Astrocyte of the spinal cord (primary cell): ENCODE measurements at places on chromosomes 5 and 9.

DNA sequence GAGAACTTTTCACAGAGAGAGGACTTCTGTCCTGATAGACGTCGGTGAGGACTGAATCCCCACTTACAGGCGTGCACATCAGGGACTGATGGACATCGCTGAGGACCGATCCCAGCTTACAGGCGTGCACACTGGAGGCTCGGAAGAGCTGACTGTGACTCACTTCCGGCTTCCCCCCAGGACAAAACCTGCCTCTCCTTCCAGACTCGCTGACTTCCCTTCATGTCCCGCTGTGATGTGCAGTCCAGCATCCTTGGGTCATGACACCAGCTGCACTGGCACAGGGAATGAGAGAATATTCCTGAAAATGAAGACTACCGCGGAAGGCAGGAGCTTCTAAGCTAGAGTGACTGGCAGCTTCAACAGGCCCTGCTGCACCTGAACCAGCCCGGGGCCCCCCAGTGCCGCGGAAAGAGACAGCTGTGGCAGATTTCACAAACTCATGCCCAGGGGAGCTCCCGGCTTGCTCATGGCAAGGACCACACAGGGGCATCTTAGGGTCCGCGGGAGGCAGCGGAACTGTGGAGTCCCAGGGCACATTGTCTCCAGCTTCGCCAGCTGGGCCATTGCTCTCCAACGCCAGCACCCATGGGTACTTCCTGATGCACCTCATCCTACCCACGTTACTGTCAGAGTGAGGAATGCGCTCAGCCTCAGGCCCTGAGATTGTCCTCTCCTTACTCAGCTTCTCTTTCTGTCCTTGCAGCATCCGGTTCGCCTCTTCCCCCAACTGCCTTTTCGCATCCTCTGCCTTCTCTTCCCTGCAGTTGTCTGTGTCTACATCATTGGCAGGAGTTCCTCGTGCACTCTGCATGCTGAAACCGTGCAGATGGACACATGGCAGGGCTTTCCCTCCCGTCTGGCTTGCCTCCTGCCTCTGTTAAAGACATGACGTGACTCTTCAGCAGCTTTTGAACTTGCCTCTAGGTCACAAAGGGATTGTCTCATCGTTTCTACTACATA lies 29.5 kb downstream of the SURF6 start:
- peak; percentile 6 for DNase-seq

GRCh38 chr9:73118286-73118685 lies 33.4 kb upstream of the ANXA1 start:
- DNase-seq: no peak

- no peak for DNase-seq
Measured at GRCh38 chr5:10612251-10612650, 48.4 kb downstream of the ANKRD33B start.

- DNase-seq: no peak
Measured at GRCh38 chr5:67855523-67855922, 360.0 kb upstream of the PIK3R1 start.

DNA sequence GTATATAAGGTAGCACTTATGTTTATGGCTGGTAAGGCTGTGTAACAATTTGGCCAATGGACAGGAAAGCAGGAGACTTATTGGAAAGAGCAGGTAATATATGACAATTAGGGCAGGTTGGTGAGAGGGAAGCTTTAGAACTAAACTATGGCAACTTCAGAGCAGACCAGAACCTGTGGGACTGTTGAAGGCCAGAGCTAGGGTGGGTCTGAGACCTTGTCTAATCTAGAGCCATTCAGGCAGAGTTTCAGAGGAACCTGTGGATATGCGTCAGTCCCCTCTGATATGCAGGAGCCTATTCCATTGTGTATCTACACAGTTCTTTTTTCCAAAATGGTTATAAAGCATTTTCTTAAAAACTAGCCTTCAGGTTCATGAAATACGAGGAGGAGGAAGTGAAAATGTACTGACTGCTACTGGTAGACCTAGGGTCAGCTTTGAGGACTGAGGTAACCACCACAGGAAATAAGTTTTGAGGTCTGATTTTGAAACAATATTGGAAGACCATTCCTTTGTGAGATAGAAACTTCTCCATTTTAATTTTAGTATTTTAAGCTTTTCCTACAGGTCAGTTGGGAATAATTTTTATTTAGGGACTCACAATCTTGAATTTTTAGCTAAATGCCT lies 37.6 kb downstream of the ELL2 start:
- DNase-seq: no peak
